ENCODE measurements at places on chromosomes 2 and 18.

DNA sequence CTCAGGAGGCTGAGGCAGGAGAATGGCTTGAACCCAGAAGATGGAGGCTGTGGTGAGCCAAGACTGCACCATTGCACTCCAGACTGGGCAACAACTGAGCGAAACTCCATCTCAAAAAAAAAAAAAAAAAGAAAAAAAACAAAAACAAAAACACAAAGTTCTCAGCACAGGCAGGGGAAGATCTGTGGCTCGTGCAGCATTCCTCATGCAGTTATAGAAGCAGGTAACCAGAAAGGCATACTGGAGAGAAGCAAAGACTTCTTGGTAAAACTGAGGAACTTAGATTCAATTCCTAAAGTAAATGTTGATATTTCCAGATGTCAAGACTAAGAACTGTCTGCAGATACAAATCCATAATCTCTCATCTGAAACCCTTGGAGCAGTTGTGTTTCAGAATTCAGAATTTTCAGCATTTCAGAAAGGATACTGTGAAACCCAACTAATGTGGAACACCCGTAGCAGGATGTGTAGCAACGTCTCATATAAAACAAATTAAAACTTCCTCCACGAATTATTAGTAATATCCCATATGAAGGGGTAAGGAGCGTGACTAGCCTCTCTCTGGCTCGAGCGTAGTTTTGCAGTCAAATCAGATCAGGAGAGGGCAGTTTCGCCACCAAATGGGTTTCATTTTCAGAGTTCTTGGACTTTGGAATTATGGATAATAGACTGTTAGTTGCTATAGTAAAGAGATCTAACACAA, 13.2 kb upstream of the SLC25A52 start:
- no peak for DNase-seq

GRCh38 chr2:177646791-177647190, 254.2 kb downstream of the AGPS start:
- no peak for DNase-seq

DNA sequence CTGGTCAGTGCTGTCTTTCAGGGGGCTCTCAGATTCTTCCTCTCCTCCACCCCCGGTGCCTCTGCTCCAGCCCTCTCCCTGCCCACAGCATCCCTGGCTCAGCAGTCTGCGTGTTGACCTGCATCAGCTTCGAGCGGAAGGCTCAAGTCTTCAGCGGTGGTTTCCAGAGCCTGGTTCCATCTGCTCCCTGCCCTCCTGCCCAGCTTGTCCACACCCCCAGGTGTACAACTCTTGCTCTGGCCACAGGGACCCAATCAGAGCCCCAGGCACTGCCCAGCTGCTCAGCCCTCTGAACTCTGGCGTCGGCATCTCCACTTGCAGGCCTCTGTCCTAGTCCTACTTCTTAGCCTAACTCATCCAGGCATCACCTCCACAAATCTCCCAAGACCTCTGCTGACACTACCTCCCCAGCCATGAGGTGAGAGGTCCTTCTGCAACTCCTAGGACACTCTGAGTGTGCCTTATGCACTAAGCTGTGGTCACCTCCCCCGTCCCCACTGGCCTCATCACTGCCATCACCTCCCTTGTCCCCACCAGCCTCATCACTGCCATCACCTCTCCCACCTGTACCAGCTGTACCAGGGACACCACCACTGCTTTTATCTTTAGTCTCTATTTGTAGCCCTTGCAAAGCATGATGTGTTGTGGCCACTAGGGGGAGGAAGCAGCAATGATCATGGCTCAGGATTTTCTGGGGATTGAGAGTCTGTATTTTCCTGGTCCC, 60.9 kb downstream of the EDAR start:
- DNase-seq = peak; percentile 82

DNA sequence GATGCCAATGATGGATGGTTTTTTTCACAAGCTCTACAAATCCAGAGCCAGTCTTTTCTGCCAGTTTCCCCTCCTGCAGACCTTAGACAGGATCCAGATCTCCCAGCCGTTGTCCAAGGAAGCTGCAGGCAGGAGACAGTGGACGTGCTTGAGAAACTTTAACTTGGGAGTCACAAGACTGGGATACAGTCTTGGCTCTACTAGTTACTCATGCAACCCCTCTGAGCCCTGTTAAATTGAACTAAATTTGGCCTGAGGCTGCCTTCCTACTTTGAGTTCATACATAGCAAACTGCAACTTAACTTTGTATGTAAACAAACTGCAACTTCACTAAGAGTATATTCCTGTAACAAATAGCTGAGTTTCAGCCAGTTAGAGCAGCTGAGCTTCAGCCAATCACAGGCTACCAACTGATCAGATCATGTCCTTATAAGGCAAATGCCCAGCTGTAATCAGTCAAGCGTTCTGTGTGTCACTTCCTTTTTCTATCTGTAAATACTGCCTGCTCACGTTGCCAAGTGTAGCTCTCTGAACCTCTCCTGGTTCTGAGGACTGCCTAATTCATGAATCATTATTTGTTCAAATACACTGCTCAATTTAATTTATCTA, 140.9 kb downstream of the CAPN13 start:
- DNase-seq = peak; percentile 46

GRCh38 chr2:184589261-184589660, 9.1 kb upstream of the ZNF804A start:
- no peak for DNase-seq

- DNase-seq = no peak
Measured at GRCh38 chr2:88582030-88582429, 45.2 kb downstream of the EIF2AK3 start.

- DNase-seq = no peak
Measured at GRCh38 chr18:42614619-42615293, 500.7 kb downstream of the RIT2 start.

GRCh38 chr2:177068967-177069366, 143.6 kb upstream of the HNRNPA3 start:
- no peak for DNase-seq

- no peak for DNase-seq
Measured at GRCh38 chr2:233048569-233049193, 11.5 kb upstream of the INPP5D start.

DNA sequence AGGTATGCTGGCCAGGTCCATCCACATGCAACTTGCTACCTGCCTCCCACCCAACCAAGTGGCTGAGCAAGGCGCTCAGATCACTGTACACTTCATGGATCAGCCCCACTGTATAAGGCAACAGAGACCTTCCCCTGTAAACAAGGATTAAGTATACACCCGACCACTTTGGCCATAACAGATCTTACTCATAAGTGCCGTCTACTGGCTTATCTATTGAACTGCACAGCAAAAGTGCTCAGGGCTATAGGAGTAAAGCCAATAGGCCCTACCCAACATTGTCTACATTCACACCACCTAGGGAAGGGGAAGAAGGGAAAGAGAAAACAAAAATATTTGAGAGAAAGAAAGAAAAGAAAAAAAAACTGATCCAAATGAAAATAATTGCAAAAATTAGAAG, 663.9 kb upstream of the LRRTM1 start:
- DNase-seq = no peak

- DNase-seq = no peak
Measured at GRCh38 chr2:137411585-137411984, 552.7 kb upstream of the HNMT start.

GRCh38 chr2:219650426-219651248, 23.2 kb downstream of the SLC4A3 start:
- no peak for DNase-seq

DNA sequence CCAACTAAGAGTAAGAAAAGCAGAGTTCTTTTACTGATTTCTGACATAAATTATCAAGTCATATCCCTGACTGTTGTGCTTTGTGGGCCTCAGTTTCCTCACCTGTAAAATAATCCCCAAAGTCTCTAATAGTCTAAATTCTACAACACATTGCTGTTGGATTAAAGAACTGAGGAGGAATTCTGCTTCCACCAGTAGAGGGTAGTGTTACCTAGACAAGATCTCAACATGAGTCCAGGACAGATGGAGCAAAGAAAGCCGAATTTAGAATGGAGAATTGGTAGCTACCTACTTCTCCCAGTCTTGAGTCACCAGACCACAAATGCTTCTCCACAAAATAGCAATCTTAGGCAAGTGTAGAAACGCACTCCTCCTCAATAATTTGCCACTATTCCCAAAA, 462.5 kb upstream of the FSHR start:
- DNase-seq = no peak

GRCh38 chr18:10275486-10275885, 178.9 kb upstream of the APCDD1 start:
- no peak for DNase-seq

GRCh38 chr2:219989744-219990143, 362.3 kb downstream of the SLC4A3 start:
- DNase-seq = no peak

DNA sequence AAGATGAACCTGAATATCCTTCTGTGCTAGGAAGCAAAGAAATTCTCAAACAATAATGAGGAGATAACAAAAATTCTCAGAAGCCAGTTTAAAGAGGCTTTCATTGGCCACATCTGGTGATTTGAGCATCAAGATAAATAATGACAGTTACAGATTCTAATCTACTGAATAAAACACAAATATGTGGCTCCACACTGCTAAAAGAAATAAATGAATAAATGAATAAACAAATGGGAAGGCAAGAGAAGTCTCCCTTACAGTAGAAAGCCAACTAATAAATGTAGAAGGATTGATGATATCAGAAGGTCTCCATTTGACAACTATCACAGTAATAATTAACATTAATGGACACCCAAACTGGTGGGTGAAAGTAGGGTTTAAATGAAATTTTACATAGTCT, 54.6 kb upstream of the ADAM23 start:
- DNase-seq = no peak

GRCh38 chr2:208036357-208036756, 11.0 kb upstream of the PLEKHM3 start:
- no peak for DNase-seq

- peak; percentile 77 for DNase-seq
Measured at GRCh38 chr2:174699993-174700766, 64.1 kb downstream of the CHRNA1 start.

- peak; percentile 89 for DNase-seq
Measured at GRCh38 chr2:20291106-20291564, 59.5 kb downstream of the PUM2 start.

DNA sequence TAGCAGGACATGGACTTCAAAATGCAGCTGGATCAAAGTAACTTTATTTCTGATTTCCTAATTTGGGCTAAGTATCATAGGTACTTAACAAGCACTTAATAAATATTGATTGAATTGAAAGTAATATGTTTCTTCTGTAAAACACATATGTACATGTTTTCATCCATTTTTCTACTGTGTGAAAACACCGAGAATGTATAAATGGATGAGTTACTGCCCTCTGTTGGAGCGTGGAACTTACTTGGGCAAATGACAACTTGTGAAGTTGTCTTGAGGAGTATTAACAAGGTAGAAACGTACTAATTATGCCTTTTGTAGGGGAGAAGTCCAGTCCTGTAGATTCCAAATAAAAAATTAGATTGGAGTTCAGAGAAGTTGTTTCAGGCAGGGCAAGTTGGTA, 87.2 kb downstream of the PHLPP1 start:
- no peak for DNase-seq

DNA sequence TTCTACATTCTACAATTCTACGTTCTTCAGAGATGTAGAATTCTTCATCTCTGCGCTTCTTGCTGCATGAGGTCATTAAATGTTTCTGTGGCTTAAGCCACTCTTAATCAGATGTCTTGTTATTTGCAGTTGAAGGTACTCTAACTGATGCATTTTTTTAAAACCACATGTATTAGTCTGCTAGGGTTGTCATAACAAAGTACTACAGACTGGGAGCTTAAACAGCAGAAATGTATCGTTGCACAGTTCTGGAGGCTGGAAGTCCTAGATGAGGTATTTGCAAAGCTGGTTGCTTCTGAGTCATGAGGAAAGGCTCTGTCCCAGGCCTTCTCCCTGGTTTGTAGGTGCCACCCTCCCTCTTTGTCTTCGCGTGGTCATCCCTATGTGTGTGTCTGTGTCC, 176.3 kb upstream of the GLI2 start:
- peak; percentile 87 for DNase-seq

DNA sequence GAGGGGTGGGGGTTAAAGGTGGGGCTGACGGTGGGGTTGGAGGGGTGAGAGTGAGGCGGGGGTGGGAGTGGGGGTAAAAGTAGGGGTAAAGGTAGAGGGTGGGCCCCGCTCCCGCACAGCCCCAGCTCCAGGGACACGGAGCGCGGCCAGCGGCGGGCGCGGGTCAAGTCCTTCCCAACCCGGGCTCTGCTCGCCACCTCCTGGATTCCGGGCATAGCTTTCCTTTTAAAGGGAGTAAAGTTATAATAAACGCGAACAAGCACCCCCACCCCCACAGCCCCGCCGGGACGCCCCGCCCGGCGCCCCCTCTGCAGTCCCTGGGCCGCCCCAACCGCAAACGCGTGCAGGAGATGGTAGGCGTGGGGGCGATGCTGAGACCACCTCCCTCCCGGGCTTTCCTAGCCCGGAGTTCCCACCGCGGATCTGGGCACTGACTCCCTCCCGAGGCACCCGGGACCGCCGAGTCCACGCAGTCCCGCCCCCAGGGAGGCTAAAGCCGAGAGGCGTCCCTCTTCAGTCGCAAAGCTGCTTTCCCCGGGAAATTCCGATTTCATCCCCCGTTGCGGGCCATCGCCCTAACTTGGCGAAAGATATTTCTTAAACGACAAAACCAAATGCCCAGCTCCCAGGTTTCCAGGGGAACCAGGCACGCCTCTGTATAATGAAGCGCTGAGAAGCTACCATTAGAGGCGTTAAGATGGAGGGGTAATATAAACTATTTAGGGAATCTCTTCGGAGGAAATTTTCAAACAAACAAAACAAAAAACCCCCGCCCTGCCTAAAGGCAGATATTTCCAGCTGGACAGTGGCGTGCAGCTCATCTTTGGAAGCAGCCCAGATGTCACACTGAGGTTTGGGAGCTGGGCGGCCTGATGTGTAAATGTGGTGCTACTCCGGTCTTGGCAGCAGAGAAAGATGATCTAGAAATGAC, at the start of gene LIMS2:
TSS of gene LIMS2 (minus strand) at position 200 of the 931 bp plus-strand sequence. CDS start 506 bp downstream, outside the sequence.
- DNase-seq = peak; percentile 90

GRCh38 chr2:1339388-1340140, 73.7 kb upstream of the TPO start:
- no peak for DNase-seq

DNA sequence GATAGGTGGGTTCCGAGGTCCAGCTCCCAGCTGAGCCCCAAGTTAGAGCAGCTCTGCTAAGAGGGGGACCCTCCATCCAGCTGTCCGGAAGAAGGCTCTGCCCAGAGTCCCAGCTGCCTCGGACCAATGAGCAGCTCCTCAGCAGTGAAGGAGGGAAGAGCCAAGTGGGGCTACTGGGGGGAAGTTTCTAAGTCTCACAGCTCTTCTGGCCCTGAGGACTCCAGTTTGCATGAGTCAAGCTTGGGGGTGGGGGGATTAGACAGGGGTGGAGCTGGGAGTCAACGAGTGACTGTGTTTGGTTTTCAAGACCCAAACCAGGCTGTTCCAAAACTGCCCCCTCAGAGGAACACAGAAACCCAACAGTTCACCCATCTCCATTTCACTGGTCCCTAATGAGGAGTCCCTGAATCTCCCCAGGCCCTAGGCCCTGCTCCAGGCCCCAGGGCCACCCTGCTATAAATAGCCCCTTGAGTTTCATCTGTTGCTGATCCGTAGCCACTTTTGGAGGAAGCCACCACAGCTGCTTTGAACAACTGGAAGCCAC, 100.9 kb downstream of the TNS1 start:
- peak; percentile 89 for DNase-seq

GRCh38 chr2:43071599-43072550, 154.5 kb downstream of the ZFP36L2 start:
- peak; percentile 62 for DNase-seq

GRCh38 chr2:223669453-223670225, 67.5 kb upstream of the SCG2 start:
- no peak for DNase-seq

- DNase-seq = peak; percentile 39
Measured at GRCh38 chr2:171319164-171319810, 114.5 kb downstream of the METTL8 start.
